ENCODE measurements at places on chromosomes 12 and 14.

GRCh38 chr12:132033627-132034026 lies 83.9 kb downstream of the EP400 start:
- DNase-seq = no peak

- DNase-seq = no peak
Observed at GRCh38 chr14:68541178-68541896, 251.5 kb downstream of the ZFP36L1 start.

- peak; percentile 77 for DNase-seq
Observed at GRCh38 chr12:71046215-71046614, 111.6 kb downstream of the TSPAN8 start.

- DNase-seq = no peak
Observed at GRCh38 chr12:69885658-69886057, 60.6 kb downstream of the MYRFL start.

DNA sequence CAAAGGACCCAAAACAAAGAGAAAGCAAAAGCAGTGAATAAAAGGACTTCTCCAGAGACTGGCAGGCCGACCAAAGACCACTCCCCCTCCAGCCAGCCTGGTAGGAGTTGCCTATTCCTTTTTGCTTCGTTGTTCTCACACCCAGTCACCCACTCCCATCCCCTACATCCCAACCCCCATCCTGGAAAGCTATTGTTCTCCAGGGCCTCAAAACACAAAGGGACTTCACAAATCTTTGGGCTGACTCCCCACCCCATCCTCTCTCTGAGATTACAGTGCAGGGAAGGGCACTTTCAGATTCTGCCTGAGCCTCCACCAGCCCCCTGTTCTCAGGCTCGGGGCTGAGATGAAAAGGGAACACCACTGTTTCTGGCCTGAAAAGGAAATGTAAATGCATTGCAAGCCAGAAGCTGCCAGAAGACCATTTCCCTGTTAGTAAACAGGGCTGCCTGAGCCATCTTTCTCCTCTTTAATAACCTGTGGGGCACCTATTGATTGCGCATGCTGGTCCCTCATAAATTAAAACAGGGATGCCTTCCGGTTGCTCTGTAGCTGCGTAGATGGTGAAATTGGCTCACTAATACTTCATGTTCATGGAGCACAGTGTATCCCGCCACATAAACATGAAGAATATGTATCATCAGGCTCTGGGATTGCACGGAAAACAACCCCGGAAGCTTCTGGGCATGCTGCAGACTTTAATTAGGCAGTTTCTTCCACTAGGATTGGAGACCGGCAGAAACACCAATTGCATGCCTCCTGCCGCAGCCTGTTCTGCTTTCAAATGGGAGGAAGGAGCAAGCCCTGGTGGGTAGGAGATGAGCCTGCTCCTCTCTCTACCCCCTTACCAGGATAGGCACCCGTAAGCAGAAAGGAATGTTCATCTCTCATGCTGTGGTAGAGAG lies 130.3 kb upstream of the FUT8 start:
- peak; percentile 74 for DNase-seq

DNA sequence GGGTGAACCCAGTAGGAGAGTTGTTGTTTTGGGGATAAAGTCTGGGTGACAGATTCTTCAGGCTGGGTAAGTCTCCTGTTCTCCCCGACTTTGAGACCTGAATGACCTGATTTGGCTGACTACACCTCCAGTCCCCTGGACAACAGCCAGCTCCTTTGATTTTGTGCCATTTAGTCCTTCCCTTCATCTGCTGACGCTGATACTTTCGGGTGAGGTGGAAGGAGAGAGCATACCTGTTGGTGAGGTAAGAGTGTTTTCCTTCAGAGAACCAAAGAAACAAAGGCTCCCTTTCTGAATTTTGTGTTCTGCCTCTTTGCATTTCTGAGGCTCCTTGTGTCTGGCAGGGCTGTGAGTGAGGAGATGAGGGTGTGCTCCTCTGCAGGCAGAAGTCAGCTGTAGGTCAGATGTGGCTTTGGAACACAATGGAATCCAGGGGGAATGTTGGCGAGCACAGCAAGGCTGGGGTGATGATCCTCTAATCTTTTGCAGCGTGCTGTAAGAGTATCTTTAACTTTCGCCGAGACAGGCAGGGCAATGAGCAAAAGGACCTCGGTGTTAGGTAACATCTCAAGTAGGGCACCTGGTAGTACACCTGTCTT lies 12.1 kb downstream of the ETV6 start:
- no peak for DNase-seq

GRCh38 chr12:48600552-48600951 lies 30.7 kb upstream of the LALBA start:
- no peak for DNase-seq

DNA sequence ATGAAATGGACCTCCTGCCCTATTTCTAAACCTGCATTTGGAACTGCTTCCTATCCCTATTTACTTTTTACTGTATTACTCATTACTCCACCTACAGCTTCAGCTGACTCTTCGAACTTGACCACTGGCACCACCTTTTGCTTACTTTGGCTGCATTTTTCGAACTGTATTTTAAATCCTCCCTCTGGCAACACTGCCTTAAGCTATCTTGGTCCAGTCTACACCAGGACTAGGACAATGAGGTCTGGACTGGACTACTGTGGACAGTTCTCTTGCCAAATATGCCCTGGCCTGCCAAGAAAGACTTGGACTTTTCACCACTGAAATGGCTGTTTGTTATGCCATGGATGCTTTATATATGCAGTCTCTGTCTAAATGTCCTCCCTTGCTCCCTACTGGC lies 328.1 kb downstream of the BTG1 start:
- peak; percentile 8 for DNase-seq

GRCh38 chr14:88488897-88489296 lies 65.9 kb downstream of the PTPN21 start:
- DNase-seq = no peak

GRCh38 chr12:6084969-6085450 lies 39.5 kb downstream of the VWF start:
- DNase-seq = no peak

GRCh38 chr12:47377414-47378221 lies 297.9 kb upstream of the AMIGO2 start:
- peak; percentile 100 for DNase-seq
